ENCODE measurements at places on chromosomes 4 and X.

DNA sequence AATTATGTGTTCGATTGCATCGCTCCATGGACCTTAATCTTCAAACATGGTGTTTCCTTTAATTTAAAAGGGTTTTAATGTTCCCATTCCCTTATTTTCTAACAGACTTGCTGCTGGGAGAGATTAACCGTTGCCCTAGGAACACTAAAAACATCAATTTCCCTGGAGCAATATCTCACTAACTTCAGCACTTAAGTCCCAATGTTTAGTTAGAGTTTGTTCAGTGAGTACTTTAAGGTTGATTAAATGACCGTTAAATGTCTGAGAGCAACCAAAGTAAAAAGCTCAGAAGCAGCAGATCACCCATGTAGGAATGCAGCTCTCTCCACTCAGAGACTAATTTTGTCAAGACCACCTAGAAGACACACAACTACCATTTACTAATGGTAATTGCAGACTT is 111.2 kb upstream of the PDE5A start:
- DNase-seq: no peak

GRCh38 chrX:82961129-82961528 is 547.0 kb upstream of the POU3F4 start:
- DNase-seq: no peak

DNA sequence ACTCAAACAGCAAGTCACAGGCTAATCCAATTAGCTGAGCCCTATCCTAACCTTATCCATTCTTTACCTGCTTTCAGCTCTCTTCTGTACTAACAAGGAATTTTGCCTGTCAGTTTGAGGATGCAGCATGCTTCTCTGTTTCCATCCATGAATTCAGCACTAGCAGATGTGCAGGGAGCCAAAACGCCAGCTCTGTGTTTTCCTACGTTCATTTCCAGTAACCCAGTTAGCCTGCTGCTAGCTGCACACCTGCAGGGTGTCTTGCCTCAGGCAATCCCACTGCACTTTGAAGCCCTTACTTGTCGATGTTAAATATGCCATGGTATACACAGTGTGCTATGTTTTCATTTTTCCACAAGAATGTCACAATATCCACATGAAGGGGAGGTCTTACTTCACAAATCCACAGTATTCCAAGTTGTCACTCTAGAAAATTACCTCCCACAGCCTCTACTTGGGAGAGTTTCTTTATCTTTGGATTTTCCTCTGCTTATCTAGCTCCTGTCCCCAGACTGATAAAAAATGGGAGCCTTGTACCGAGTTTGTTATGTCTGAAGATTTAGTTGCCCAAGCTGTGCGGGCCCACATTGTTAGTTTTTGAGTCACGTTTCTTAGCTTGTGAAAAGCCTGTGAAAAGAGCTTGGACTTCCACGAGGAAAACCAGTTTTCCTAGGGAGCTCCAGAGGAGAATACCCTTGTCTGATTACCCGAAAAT is 127.6 kb upstream of the HHIP start:
- no peak for DNase-seq

- no peak for DNase-seq
These were observed 534.7 kb downstream of the ANKRD50 start for GRCh38 chr4:124177647-124178425.
